Astrocyte of the spinal cord (primary cell): ENCODE measurements at places on chromosomes 5 and 9.

DNA sequence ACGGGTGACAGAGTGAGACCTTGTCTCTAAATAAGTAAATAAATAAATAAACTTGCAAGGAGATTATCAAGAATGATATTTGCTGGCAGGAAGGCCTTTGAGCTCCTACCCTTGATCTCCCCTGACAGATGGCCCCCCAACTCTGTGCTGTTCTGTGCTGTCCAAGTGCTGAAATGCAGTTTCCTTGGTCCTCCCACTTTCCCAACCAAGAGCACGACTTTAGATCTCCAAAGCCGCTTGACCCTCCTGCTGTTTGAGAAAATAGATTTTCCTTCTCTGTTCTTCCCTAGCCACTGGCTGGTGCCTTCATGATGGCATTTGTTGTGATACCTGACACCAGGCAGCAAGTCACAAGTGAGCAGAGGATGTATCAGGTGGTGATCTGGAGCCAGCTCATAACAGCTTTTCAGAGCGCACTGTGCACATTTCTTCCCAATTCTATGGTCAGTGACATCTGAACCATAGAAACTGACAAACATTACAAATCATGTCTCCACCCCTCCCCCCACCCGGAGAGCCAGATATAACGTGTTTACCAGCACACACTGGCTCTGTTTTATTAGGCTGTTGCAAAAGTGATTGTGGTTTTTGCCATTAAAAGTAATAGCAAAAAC lies 80.0 kb upstream of the PUM3 start:
- DNase-seq, result no peak

GRCh38 chr5:168174376-168174775 lies 117.1 kb upstream of the WWC1 start:
- DNase-seq, result no peak

DNA sequence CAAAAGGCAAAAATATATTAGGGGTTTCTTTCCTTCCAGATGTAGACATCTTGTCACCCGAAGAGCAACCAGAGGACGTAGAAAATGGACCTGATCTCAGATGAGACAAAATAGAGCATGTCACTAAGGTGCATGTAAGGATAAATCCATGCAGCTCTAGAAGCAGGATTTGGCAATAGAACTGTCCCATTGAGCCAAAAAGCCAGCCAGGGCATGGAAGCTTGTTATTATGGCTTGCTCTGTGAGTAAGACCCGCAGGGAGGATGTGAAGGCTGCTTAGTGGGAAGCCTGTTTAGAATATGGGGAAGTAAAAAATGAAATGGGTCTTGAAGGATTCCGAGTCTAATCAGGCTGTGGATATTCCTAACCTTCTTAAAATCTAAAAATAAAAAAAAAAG lies 165.6 kb upstream of the MPDZ start:
- DNase-seq, result no peak

- no peak for DNase-seq
Observed at GRCh38 chr5:179343719-179344430, 1.4 kb downstream of the ADAMTS2 start.

DNA sequence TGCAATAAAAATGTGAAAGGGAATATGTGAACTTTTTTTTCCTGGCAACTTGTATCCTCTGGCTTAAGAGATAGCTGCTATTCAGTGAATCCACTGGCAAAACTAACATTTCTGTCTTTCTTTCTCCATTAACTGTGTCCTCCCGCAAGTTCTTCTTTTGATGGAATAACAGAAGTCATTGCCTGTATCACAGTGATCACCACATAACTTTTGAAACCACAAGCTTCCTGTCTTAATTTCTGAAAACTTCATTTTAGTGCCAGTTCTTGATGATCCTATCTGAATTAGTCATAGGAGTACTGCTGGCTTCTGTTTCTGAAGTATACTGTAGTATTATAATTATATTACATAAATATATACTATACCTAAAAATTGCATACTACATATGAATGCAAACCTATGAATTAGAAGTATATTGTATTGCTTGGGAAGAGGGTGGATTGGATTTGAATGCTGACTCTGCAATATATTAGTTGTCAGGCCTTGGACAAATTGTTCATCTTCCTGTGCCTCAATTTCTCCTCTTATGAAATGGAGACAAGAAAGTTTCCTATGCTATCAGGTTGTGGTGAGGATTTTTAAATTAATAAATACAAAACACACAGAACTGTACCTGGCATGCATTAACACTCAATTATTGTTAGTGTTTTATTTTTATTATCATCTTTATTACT lies 441.6 kb downstream of the CETN3 start:
- DNase-seq, result peak; percentile 69

DNA sequence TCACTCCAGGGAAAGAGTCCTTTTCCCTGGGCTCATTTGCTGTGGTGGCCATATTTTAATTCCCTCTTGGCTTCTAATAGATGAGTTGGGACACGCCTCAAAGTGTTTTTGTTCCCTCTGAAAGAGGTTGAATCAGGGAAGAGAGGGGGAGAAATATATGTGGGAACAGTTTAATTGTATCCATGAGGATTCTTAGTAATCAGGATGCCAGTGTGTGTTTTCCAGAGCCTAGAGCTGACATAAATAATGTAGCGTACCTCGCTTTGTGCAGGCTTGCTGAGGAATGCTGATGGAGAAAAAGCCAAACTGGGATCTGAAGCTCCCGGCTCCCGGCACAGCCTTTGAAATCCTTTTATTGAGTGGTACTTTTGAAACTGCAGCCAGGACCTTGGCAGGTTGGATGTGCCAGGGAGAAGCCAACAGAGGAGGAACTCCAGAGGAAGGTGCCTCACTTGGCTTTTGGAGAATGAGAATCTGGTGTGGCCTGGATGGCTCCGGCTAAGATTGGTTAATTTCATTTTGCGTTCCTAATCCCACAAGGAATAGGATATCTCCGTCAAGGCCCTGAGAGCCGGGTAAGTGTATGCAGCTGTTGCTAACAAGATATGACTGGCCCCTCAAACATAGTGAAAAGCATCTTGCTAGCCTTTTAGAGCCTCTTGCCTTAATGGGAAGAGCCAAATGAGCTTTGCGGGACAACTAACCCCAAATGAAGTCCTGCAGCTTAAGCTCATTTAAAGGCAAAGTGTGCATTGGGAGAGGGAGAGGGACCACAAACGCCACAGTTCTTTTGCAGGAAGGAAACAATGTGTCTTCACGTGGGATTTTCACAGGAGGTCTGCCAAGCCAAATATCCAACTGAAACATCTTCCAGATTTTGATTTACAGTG lies 471.1 kb upstream of the WWC1 start:
- DNase-seq, result peak; percentile 41
